ENCODE measurements at places on chromosomes 16 and 17.

DNA sequence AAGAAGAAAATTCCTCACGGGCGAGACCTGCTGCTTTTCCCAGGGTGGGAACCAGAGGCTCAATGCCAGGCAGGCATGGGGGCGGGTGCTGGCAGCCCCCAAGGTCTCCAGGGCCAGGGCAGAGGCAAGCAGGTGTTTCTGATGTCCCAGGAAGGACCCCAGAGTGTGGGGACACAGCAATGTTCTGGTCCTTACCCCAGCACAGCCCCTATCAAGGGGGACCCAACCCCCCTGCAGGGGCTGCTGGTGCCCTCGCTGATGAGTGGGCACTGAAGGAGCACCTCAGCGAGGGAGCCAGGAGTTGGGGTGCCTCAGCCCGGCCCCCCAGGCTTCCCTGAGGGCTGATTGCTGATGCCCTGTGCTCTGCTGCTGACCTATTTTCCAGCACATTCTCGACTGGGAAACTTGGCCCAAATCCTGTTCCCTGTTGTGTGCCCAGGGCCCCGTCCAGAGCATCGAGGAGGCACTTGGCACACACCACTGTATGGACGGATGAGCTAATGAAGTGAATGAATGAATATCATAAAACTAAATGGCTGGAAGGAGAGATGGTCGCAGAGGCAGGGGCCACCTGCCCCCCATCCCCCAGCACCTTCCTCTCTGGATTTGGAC lies 2.8 kb downstream of the DBNDD1 start:
- no peak for DNase-seq

GRCh38 chr17:19629449-19629848 lies 19.1 kb upstream of the ALDH3A2 start:
- no peak for DNase-seq

DNA sequence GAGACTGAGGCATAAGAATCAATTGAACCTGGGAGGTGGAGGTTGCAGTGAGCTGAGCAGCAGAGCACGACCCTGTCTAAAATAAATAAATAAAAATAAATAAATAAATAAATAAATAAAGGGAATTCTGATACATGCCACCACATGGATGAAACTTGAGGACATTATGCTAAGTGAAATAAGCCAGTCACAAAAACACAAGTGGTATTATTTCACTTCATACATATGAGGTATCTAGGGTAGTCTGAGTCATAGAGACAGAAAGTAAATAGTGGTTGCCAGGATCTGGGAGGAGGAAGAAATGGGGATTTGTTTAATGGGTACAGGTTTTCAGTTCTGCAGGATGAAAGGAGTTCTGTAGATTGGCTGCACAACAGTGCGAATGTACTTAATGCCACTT lies 16.3 kb downstream of the PIPOX start:
- no peak for DNase-seq

DNA sequence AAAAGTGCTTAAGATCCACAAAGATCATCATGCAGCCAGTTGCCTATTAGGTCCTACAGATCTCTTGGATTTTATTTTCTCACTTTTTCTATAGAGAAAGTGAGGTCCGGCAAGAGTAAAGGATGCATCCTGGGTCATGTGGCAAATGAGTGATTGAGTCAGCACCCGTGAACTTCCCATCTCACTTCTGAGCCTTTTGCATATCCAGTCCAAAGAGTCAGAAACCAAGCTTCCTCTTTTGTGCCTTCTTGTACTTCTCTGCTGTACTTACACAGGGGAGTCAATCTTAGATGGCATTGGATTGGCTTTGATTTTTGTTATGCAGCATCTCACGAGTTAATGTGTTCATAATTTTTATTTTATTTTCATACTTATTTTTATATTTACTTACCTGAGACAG lies 114.2 kb upstream of the IRX5 start:
- DNase-seq, result no peak

DNA sequence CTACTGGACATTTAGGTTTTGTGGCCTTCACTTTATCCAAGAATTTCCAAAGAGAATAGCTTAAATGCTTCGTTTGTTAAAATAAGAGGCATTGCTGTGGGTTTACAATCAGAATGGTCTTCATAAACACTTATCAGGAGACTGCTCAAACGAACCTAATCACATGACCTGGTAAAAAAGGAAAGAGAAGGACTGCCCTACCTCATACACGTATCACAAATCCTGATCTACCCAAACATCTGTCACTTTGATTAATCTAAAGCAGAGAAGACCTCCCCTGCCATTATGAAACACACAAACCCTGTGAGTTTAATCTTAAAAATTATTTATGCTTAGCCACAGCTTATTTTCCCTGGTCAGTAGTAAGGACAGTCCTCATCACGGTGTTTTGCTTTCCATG lies 76.6 kb downstream of the PARN start:
- DNase-seq, result no peak

DNA sequence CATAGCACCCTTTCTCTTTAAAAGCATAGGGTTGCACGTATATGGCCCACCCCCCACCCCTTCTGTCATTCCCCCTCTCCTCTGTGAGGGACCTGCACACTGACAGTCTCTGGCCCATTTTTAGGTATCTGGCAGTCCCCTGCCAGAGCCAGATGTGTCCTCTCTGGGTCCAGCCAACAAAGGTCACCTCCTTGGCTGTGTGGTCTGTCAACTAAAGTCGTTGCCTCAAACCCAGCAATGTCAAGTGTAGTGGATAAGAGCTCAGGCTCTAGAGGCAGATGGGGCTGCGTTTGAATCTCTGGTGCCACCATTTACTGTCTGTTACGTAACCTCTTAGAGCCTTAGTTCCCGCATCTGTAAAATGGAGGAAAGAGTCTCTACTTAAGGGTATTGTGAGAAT lies 211.5 kb downstream of the MSI2 start:
- no peak for DNase-seq

- no peak for DNase-seq
Observed at GRCh38 chr16:15484662-15485061, 50.3 kb downstream of the BMERB1 start.

DNA sequence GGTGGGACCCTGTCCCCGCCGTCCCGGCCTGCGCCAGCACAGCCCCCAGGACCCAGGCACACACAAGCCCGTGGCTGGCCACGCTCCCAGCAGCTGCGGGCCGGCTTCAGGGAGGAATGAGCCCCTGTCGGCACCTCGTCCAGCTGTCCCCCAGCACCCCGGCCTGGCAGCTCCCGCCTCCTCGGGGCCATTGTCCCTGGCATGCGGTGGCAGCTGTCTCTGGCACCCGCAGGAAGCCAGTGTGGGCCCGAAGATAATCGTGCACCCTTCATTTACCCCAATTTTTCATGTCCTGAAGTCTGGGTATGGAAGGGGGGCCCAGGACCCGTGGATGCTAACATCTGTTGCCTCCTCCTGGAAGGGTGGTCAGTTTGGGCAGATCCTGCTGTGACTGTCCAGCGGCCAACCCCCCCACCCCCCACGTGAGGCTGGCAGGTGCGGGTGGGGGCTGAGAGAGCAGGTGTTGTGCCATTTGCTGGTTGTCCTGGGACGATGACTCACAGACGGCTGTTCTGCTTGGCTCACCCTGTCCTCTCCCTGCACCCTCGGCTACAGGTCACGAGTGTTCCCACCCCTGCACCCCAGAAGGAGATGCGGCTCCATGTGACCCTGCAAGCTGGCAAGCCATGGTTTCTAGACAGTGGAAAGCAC lies 4.0 kb upstream of the LMF1 start:
- no peak for DNase-seq

DNA sequence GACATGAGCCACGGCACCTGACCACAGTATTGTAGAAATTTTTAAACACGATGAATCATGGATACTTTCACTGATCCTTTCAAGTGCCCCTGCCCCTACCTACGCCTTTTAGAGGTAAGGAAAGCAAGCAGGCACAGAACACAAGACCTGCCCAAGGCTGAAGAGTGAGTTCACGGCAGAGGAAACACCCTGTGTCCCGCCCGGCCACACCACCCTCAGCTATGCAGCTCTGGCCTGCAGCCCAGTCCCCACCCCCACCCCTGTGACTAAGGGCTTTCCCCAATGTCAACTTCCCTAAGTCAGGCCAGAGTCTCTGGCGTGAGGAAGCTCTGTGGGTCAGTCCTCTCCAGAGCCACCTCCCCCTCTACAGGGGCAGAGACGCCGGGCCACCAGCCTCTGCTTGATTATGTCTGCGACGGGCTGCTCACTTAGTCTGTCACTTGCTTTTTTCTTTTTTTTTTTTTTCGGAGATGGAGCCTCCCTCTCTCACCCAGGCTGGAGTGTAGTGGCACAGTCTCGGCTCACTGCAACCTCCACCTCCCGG lies 8.4 kb downstream of the SLC16A5 start:
- DNase-seq, result no peak

DNA sequence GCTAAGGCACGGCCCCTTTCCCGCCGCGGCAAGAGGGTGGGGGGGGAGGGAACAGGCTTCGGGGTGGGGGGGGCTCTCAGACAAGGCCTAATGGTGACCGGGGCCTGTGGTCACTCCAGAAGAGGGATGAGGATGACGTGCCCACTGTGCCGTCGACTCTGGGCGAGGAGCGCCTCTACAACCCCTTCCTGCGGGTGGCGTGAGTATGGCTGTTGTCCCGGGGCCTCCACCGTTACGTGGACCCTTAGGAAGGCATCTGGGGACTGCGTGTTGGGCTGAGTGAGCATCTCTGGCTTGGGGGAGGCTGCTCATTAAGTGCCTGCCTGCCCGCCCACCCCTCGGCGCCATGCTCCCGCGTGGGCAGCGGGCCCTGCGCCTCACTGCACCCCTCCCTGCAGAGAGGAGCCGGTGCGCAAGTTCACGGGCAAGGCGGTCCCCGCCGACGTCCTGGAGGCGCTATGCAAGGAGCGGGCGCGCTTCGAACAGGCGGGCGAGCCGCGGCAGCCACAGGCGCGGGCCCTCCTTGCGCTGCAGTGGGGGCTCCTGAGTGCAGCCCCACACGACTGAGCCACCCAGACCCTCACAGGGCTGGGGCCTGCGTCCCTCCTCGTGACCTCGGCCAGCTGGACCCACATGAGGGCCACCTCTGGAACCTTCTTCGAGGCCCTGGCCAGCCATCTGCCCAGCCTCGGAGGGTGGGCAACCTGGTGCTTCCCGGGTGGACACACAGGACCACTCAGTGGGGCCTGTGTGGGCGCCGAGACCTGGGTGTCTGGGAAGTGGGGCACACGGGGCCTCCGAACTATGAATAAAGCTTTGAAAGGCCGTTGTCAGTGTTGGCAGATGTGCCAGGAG lies 2.2 kb downstream of the HAGHL start:
- DNase-seq, result no peak

GRCh38 chr17:55332296-55333041 lies 67.7 kb downstream of the HLF start:
- DNase-seq, result no peak

GRCh38 chr17:46175891-46176290 lies 17.3 kb downstream of the KANSL1 start:
- DNase-seq, result no peak

DNA sequence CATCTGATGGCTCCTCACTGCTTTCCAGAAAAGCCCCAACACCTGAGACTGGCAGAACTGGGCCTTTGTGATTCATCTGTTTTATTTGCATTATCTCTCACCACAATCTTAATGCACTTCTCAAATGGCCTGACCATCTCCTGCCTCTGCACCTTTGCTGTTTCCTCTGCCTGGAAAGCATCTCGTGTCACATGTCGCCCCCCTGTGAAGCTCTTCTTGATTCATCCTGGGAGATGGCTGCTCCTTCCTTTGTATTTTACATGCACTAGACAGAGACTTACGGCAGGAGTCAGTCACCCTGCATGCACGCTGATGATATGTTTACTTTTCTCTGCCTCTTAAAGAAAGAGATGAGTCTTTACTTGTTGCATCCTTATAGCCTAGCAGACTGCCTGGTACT lies 30.0 kb downstream of the HNF1B start:
- no peak for DNase-seq

DNA sequence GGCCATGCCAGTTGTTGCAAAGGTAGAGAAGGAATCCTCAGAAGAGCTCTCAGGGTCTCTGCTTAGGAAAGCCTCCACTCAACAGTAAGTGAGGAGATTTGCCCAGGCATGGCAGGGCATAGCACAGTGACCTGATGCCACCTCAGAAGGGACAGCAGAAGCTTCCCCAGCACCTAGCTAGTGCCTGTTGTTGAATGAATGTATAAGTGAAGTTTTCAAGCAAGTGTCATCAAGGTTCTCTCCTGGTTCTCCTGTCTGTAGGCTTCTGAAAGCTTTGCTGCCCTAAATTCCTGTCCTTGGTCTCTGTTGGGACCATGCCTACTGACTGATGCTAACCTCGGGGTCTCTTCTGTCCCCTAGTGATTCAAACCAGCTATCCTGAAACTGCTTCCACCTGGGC lies 114.9 kb upstream of the TBX2 start:
- DNase-seq, result no peak

GRCh38 chr16:89913408-89914387 lies 5.0 kb upstream of the MC1R start:
- DNase-seq, result no peak

- no peak for DNase-seq
Observed at GRCh38 chr16:54344646-54345630, 58.4 kb upstream of the IRX3 start.

DNA sequence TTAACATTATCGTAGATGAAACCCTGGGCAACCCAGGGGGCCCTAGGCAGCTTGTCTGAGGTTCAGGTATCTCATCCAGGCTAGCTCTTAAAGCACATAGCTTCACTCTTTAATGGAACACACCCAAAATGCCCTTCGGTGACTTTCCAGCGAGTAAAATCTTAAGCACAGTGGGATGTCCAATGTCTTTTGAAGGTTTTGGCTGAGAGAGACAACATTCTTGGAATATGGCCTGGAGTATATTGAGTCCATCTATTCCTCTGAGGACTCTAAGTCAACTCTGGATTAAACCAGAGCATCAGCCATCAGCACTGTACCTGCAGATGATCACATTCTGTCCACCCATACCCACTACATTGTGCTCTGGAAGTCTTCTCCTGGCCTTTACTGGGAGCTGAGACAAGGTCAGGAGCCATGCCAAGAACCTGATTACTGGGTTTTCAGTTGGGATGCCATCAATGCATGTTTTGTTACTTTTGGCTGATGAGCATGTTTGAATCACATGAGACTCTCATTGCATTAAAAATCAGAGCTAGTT lies 63.4 kb upstream of the CDH11 start:
- no peak for DNase-seq

GRCh38 chr17:81890447-81891302 lies 711 bp downstream of the ALYREF start:
- DNase-seq, result no peak

GRCh38 chr16:81489547-81490267 lies 45.1 kb downstream of the CMIP start:
- DNase-seq, result no peak

DNA sequence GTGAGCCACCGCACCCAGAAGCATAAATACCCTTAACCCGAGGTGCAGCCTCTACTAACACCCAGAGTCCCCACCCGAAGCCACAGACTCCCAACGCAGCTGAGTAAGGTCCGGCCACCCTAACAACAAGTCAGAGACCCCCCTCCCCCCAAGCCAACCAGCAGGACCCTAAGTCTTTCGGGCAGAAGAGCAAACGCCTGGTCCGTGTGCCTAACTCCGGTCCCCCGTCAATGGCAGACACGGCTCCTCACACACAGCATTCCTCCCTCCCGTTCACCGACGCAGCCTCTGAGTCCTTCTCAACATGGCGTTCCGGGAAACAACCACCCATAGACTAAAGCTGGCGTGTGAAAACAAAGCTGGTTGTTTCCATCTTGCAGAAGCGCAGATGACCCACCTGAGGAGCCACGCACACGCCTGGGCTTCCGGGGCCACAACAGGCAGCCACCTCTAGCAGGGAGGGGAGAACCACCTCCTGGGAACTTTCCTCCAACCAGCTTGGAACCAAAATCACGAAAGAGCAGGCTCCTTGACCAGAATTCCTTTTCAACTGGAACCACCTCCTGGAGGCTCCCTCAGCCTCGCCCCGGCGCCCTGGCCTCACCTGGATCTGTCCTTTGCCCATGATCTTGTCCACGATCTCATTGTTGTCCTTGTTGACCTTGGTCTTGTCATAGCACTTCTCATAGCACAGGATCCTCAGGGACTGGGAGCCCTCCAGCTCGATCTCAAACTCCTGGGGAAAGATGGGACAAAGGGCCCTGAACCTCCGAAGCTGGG lies 52.7 kb downstream of the TIMM22 start:
- DNase-seq, result no peak
